ENCODE measurements at places on chromosomes 16 and 17.

DNA sequence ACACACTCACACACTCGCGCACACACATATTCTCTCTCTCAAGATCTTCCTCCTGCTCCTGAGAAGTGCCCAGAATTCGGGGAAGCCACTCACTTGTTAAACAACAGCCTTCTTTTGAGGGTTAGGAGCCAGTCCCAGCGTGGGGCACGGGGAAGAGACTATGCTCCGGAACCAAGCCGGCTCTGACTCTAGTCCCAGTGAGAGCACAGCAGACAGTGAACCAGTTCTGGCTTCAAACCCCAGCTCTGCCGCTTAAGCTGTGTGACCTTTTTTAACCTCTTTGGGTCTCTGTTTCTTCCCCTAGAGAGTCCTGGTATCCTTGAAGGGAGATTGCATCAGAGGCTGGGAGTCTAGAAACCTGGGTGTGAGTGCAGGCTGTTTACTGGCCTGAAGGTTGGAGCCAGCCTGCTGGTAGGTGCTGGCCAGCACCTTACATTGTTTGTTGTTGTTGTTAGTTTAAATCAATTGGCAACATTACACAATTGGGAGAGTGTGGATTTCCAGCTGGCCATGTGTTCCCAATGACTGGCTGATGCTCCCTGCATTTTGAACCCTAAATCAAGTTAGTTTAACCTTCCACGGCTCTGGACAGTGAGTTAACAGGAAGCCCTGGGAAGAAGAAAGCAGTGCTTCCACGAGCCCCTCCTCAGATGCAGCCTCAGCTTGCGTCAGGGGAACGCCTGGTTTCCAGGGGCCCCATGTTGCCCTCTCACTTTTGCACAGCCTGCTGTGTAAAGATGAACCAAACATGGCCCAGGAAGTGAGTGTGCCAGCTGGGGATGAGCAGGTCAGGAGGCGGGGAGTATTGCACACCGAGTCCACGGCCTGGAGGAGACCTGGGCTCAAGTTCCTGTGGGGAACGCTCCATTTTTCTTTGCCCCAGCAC is 71.5 kb downstream of the GAS7 start:
- DNase-seq = no peak

DNA sequence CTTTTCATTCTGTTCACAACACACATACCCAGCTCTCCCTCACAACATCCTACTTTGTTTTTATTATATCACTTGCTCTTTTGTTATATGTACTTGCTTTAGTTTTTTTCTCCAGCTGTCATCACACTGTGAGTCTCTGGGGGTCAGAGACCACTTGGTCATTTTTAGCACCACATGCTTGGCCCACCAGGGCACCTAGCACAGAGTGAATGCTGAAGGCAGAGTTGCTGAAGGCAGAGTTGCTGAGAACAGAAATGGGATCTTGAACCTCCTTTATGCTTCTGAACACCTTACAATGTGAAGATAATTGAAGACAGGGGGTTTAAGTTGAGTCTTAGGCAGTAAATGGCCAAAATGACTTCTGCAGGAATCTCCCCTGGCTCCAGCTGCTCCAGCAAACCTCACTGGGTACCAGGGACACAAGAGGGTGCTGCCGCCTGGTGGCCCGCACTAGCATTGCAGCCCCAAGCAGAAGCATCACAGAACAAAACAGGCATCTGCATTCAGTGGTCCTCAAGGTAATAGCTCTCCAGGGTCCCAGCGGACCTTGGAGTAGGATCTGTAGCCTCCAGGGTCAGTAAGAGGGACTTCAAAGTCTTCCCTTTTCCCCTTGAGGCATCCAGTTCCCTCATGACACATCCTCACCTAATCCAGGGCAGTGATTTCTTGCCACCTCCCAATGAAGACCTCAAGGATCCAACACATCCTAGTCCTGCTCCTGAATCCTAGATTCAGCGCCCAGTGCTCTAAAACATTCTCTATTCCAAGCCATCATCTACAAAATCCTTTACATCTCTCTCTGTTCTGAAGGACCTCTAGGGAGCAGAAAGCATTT is 1972.6 kb downstream of the TP53TG3F start:
- DNase-seq = no peak

DNA sequence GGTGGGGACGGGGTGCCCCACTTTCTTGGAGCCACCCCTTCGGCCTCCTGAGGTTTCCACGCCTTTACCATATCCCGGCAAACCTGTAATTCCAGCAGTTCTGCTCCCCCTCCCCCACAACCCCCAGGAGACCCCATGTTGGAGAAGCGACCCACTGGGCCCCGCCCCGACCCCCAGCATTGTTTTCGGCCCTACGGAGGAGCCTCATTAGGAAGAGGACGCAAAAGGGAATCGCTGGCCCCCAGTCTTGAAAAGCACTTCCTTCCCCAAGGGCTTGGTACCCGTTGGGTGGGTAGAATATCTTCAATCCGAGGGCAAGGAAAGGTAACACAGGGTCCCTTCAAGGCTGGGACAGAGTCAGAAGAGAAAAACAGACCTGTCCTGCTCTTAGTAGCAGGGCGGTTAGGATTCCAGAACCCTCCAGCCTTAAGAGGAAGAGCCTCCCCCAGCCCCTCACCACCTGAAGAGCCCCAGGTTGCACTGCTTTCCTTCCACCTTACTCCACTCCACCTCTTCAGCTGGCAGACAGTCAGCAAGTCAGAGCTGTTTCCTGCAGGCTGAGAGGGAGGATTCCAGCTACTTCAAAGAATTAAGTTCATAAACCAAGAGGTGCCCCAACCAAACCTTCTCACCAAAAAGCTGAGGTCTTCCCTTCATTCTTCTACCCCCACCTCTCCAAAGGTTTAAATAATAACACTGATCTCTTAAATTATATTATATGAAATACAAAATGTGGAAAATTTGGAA is 803 bp upstream of the TLCD2 start:
- no peak for DNase-seq

- DNase-seq = no peak
These were observed 154.2 kb downstream of the PITPNC1 start for GRCh38 chr17:67531291-67531690.

DNA sequence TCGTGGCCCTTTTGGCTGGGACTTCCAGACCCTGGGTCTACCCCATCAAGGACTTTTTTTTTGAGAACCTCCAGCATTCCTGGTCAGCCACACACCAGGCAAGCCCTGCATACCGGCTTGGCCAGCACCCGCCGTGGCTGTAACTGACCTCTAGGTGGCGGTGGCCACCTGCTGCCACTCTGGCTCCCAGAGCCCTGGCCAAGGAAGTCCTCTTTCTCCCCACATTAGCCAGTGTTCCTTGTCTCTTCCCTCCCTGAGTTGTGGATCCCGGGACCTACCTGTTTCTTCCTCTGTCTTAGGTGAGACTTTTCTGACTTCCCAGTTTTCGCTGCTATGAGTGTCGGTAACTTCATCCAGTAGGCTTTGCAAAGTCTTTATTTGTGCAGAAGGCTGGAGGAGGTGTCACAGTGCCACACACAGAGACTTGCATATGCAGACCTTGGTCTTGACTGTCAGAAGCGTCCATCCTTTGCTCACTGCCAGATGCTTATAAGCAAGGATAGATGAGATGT is 348.3 kb downstream of the CPPED1 start:
- DNase-seq = no peak

DNA sequence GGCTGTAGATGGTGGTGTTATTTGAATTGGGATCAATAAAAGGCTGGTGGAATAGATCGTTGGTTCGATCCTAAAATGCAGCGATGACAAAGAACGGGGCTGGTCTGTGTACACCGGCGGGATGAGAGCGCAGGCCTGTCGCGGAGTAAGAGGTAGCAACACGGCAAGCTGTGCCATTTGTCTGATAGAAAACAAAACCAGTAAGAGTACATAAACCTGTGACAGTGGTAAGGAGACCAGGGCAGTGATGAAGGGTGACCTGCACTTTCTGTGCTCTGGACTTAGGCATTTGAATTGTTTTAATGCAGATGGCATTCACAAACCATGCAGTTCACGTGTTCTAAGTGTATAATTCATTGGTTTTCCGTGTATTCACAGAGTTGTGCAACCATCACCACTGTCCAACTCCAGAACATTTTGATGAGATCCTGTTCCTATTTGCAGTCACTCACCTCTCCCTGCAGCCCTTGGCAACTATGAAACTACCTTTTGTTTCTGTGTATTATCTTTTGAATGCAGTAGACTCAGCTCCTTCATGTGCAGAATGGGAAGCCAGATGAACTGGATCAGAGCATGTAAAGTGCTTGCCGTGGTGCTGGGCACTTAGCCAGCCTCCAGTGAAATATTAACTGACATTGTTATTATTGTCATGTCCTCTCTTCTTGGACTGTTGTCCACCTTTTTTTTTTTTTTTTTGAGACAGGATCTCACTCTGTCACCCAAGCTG is 286.1 kb downstream of the SNX29 start:
- no peak for DNase-seq

DNA sequence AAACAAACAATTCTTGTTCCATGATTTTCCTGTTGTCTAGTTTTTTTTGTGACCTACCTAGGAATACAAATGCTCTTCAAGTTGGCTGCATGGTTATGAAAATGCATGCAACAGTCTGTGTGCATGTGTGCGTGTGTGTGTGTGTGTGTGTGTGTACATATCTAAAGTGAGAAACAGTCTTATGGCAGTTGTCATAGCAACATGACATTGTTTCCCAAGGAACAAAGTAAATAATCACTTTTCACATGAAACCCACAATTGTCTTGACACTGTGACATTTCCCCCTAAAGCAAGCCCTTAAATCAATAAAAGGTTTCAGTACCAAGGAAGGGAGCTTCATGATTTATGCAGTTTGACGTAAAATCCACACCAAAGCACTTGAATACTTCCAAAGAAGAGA is 758.4 kb downstream of the CDH8 start:
- no peak for DNase-seq

GRCh38 chr16:75471723-75472633 is 7.5 kb upstream of the TMEM170A start:
- no peak for DNase-seq

GRCh38 chr17:82077617-82078358 is 12.2 kb upstream of the DUS1L start:
- no peak for DNase-seq

- DNase-seq = no peak
These were observed 20.7 kb upstream of the MYLK3 start for GRCh38 chr16:46768809-46769208.

- DNase-seq = peak; percentile 27
These were observed 56.2 kb downstream of the PRMT7 start for GRCh38 chr16:68367030-68367429.

DNA sequence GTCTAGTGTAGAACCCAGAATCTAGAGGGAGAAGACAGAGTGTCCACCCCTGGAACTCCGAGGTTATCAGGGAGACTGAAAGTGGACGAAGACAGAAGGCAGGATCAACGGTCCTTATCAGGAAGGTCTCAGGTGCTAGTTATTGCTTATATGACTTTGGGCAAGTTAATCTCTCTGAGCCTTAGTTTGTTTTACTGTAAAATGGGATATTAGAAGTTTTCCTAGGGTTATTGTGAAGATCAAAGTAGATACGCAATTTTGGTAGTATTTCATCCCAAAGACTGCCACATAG is 1.2 kb downstream of the RNF167 start:
- DNase-seq = no peak

GRCh38 chr16:81987121-81987520 is 24.1 kb downstream of the SDR42E1 start:
- DNase-seq = no peak

DNA sequence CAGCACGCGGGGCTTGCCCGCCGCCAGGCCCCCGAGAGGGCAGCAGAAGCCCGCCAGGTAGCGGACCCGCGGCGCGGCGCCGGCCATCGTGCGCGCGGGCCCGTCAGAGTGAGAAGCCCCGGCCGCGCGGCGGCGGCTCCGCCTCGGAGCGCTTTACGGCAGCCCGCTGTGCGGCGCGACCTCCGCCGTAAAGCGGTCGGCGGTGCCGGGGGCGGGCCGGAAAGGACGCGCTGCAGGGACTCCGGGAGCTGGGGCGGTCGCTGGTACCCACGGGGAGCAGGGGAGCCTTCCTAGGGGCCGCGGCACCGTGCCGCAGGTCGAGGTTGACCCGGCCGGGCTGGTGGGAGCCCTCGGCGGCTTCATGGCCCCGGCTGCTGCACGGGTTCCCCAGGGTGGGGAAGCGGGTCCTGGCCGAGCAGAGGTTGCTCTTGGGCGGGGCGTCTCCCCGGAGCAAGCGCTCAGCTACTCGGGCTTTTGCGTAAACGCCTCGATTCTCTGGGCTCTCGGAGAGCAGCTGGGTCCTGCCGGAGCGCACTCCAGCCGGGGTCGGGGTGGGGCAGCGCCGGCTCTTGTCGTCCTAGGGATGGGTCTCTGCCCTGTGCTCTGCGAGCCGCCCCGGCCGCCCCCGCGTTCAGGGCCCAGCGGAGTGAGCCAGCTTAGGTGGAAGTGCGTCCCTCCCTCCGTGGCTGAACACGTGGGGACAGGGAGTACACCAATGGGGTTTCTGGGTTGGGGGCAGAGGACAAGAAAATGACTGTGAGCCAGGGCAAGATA is at the start of gene FAAP100:
FAAP100 (minus strand) TSS at position 110 of the 774 bp plus-strand sequence; CDS start at position 87, 23 bp downstream.
- peak; percentile 63 for DNase-seq

DNA sequence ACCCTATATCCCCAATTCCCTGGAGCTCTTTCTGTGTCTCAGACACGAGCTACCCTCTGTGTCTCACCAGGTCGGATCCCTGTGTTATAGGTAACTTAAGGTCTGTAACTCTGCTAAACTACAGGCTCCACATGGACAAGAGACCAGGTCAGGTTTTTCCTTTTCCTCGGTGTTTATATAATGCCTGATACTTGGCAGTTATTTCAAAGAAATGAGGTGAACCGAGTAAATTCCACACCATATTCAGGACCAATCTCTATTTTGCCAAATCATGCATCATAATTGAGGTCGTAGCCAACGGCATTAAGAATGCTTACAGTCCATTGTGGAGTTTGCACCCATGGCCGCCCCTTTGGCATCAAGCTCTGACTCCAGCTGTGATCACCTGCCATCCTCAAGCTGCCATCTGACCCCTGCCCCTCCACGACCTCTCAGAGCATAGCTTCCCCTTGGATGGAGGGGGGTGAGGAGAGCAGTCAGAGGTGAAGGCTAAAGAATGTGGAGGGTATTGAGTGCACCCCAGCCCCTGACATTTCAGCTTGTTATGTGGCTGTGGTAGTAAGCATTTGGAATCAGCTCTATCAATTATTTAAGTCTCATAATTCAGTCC is 434.7 kb upstream of the RBFOX1 start:
- DNase-seq = no peak

GRCh38 chr16:85446951-85447692 is 166.0 kb upstream of the GSE1 start:
- no peak for DNase-seq

GRCh38 chr16:27233731-27234130 is 30.4 kb downstream of the KDM8 start:
- no peak for DNase-seq

GRCh38 chr17:74733365-74734122 is 3.5 kb upstream of the RAB37 start:
- DNase-seq = no peak

- DNase-seq = no peak
These were observed 41.3 kb downstream of the GP2 start for GRCh38 chr16:20285993-20286499.

DNA sequence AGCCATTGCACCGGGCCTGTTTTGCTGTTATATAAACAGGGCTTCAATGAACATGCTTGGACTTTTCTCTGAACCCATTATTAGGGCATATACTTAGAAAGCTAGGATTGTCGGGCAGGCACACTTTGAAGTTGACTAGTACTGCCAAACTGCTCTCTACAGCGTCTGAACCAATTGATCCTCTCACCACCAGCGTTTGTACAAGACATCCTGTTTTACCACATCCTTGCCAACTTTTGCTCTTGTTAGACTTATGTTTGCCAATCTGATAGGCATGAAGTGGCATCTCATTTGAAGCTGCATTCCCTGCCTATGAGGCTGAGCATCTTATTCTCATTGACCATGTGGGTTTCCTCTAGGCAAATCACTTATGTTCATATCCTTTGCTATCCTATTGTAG is 7.4 kb upstream of the PPP1R9B start:
- DNase-seq = no peak

Measured in activated gamma-delta T cell treated with anti-CD3 and anti-CD28 coated beads, Interleukin-2, amount 50 U/mL, for 16 hours (primary cell).